HCT116 (cell line): ENCODE measurements at places on chromosomes 7 and 10. TPM values are rescaled to one million over a fixed set of nuclear protein-coding genes. Genes with fewer than 3 reads are reported as not detected.

Gene SCIN
- total RNA-seq: 0.22 TPM

Gene TMEM26
- total RNA-seq: not detected

Gene FAM24B
- 6.8 TPM for total RNA-seq

Gene RBM28
- 66.3 TPM for total RNA-seq

DNA sequence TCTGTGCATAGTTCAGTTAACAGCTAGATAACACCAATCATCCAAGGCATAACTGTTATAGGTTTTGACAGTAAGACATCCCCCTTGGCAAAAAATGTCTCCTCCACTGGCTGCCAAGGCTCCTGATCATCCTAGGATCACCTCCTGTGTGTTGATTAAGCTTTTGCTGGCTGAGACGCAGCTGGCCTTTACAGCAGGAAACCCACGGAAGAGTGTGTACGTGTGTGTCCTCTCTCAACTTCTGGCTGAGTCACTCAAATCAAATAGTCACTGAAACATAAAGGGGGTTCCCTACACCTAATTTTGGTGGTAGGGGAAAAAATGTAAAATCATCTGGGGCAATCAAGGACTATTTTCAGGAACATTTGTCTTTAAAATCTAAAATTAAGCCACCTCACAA lies 208.8 kb downstream of the CTNNA3 start:
- H3K4me1 ChIP-seq: peaks cover 4% of the 10 kb centered on the region
- no peak overlapping the region for H3K27ac ChIP-seq
- no peak overlapping the region for H3K4me3 ChIP-seq
- no peaks in the 10 kb centered on the region for H3K36me3 ChIP-seq

GRCh38 chr10:34364253-34365037 lies 450.7 kb downstream of the PARD3 start:
- H3K27me3 ChIP-seq: no peaks in the 10 kb centered on the region
- no peak overlapping the region for H3K4me3 ChIP-seq
- DNase-seq: no peak
- no peak overlapping the region for H3K27ac ChIP-seq
- no peaks in the 10 kb centered on the region for H3K4me1 ChIP-seq
